ENCODE measurements at places on chromosomes 1 and 21.

DNA sequence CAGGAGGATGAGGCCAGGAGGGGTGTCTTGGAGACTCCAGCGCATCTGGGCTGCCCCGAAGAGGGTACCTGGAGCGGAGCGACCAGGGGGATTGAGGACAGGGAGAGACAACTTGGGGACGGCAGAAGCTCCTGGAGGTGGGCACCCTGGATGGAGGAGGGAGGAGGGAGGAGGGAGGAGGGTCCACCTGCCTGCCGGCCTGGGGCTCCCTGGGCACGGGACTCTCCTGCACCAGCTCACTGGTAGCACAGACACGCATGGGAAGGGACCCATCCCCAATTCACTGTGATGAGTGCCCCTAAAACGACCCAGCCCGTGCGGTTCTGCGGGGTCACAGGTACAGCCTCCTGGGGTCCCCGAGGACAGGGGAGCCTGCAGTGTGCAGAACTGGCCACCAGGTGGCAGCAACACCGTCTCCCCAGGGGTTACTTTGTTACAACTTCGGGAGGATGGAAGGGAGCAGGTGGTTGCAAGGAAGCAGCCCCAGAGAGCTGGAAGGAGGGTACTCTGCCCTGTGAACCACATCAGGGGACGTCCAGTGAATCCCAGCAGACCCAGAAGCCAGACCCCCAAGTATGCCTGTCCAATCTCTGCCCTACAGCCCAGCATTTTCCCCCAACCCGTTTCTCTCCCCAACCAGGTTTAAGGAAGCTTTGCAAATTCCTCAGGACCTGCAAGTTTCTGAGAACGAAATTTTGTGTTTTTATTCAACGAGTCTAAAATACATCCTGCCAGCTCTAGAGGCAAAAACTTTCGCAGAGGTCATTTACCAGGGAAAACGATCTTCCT lies 482.4 kb downstream of the NPHP4 start:
- peak; percentile 54 for DNase-seq

DNA sequence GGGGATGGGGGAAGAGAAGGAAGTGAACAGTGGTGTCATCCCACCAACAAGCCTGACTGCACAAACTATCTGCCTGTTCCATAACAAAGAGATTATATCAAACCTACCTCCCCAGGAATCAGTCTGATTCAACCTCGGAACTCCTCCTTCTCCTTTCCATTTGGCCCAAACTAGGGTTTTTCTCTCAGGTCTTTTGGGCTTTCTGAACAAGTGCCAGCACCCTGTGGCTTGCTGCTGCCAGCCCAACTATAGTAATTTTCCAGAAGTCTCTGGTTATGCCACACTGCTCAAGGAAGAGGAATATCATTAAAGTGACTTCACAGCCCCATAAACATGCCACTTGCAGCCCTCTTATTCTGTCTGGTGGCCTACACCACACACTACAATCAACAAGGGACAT lies 70.5 kb downstream of the RGS7 start:
- no peak for DNase-seq

DNA sequence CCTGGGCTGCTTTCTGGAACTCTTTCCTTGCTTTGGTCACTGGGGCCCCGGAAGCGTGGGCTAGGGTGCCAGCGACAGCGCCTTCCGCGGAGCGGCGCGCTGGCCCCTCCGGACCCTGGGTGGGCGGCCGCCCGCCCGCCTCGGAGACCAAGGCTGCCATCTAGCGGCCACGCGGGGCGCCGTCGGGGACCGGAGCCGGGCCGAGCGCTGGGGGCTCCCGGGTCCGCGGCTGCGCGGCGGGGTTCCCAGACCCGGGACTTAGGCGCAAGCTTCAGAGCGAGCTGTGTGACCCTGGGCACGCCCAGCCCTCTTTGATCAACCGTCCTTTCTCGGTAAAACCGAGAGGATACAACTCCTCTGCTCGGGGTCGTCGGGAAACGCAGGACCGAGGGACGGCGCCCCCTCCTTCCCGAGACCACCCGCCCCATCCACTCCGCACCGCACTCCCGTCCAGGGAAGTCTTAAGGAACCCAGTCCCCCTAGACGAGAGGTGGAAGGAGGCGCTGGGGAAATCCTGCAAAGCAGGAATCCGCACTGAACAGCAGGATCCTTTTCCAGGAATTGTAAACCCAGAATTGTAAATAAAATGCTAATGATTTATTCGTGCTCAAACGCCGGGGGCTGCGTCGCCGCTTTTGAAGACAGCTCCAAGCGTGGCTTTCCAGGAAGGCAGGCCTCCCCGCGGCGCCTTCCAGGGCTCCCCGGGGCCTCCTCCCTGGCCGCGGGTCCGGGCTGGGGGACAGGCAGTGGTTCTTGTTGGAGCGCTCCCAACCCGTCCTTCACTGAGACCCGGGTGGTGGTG lies 41.2 kb downstream of the RRAGC start:
- DNase-seq, result no peak

GRCh38 chr1:42480921-42481320 lies 17.8 kb downstream of the CCDC30 start:
- no peak for DNase-seq

GRCh38 chr1:244048256-244049161 lies 2.6 kb upstream of the ZBTB18 start:
- DNase-seq, result peak; percentile 99

GRCh38 chr21:40575976-40576375 lies 271.0 kb downstream of the DSCAM start:
- no peak for DNase-seq

- DNase-seq, result peak; percentile 66
These were observed 1.2 kb upstream of the KIRREL1 start for GRCh38 chr1:157992031-157992832.

DNA sequence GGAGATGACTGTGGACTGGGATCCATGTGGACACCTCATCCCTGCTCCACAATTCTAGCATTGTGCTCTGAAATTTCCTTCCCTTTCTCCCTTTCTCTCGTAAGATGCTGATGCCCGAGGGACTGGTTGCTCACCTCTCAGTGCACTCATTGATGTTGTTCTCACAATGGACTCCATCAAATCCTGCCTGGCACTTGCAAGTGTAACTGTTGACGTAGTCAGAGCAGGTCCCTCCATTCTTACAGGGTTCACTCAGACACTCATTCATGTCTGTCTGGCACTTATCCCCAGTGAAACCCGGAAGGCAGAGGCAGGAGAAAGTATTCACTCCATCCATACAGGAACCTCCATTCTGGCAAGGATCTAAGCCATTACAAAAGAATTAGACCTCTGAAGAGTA lies 45.1 kb upstream of the ADAM30 start:
- no peak for DNase-seq

DNA sequence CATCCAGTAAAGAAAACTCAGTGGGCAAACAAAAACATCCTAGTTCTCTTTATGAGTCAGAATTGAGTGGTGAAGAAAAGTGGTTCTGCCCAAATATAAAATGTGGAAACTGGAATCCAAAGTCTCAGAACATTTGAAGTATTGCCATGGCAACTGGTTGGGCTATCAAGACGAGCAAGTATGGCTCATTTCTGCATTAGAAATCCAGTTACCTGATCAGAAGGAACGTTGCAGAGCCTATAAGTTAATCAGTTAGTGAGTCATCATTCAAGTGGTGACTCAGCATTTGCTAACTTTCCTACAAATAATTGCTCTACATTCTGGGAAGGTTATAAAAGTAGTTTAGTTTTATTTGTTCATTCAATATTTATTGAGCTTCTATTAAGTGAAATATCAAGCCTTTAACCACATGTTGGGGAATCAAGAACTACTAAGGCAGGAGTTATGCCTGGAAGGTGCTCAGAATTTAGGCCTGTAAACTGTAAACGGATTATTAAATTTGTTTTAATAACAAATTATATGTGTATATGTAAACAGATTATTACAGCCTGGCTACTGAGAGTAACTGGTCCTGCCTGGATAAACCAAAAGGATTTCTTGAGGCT lies 104.3 kb downstream of the PAPPA2 start:
- DNase-seq, result no peak

GRCh38 chr1:24237750-24238395 lies 50.8 kb upstream of the IFNLR1 start:
- DNase-seq, result no peak
